ENCODE measurements at places on chromosomes 16 and 17.

GRCh38 chr17:48556576-48557401 lies 11.9 kb upstream of the HOXB2 start:
- DNase-seq, result no peak

DNA sequence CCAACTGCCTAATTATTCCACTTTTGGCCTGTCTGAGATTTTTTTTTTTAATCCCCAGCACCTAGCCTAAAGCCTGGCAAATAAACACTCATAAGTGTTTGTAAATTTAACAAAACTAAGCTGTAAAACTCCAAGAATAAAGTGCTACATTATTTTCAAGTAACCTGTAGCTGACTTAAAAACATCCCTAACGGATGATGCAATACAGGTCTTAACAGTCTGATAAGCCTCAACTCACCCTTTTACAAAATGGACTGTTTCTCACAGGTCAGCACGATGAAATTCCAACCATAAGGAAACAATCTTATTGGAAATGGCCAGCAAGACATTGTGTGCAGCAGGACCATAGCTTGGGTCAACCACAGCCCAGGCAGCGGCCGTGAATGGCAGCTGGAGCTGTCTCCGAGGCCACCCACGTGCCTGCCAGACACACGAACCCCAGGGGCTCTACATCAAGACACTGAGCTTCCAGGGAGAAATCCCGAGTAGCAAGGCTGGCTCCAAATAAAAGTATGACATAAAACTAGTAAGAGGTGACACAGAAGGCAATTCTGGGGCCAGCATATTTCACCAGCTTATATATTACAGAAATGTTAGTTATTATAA lies 58.9 kb downstream of the NDEL1 start:
- DNase-seq, result no peak

- no peak for DNase-seq
Measured at GRCh38 chr16:22346483-22346882, 27.9 kb downstream of the CDR2 start.

DNA sequence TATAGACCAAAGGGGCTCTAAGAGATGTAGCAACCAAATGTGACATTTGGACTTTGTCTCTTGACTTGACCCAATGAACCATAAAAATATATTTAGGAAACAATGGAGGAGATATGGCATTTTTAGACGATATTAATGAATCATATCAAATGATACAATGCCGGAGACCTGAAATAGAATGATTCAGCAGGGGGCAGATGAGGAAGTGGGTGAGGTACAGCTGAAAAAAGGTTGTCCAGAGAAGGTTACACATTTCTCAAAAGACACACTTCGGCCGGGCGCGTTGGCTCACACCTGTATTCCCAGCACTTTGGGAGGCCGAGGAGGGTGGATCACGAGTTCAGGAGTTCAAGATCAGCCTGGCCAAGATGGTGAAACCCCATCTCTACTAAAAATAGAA lies 16.5 kb upstream of the SNN start:
- no peak for DNase-seq

DNA sequence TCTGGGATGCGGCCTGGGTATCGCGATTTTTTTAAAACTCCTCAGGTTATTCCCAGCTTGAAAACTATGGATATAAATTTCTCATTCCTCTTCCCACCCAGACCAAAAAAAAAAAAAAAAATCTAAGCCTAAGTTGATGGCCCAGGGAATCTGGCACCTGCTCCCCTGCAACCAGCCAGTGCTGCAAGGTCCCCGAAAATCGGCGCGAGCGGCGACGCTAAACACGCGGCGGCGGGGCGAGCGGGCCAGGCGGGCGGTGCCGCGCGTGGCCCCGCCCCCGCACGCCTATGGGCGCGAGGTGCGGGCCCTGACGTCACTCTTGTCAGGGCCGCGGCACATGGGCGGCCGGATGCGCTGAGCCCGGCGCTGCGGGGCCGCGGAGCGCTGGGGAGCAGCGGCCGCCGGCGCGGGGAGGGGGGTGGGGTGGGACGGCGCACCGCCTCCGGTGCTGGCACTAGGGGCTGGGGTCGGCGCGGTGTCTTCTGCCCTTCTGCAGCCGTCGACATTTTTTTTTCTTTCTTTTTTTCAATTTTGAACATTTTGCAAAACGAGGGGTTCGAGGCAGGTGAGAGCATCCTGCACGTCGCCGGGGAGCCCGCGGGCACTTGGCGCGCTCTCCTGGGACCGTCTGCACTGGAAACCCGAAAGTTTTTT lies at the start of gene HLF:
Gene HLF (plus strand): TSS at position 316 of the 654 bp plus-strand sequence. CDS start 525 bp downstream, outside the sequence.
- DNase-seq, result peak; percentile 92

DNA sequence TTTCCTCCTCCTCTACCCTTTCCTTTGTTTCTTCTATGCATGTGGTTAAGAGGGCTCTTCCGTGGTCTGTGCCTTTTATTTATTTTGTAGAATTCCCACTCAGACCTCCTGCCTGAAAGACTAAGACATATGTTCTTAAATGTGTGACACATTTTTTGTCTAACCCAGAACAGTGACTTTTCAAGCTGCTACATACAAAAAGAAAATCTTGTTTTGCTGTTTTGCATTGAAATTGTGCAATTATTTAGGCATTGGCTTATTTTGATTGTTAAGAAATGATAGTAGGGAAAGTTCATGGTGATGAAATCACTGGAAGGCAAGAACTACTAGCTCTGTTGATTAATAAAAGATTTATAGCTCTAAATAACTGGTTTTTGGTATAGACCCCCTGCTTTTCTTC lies 76.8 kb downstream of the TUBD1 start:
- DNase-seq, result no peak

GRCh38 chr16:88376835-88377726 lies 5.7 kb upstream of the ZNF469 start:
- DNase-seq, result no peak

- DNase-seq, result no peak
Measured at GRCh38 chr17:80466188-80466705, 10.2 kb downstream of the NPTX1 start.
